ENCODE measurements at places on chromosomes 13 and 19.

DNA sequence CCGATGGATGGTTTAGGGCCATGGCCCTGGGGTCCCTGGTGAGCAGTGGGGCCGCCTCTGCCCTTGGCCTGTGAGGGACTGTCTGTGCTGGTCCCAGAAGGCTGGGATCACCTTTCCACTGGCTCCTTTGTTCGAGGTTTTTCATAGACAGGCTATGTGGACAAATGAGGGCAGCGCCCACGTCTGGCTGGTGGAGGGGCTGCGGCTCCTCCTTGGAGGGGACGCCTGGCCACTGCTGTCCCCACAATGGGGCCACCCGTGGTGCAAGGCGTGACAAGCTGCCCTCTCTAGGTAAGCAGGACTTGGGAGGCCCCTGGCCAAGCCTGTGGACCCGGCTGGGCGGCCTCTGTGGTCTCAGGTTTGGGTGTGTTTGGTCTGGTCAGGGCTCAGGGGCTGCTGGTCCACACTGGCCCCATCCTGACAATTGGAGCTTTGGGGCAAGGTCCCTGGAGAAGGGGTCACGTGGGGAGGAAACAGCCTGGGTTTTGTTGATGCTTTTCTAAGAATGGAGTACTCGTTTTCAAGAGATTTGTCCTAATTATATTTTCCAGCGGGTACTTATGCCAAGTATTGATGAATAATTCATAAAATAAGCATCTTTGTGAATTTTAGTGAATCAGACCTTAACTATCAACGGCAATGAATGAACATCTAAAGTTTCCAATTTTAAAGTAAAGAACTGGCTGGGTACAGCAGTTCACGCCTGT, 33.3 kb downstream of the MCF2L start:
- no peak for DNase-seq

- DNase-seq, result no peak
These were observed 7.6 kb downstream of the ERICH6B start for GRCh38 chr13:45607931-45608330.

DNA sequence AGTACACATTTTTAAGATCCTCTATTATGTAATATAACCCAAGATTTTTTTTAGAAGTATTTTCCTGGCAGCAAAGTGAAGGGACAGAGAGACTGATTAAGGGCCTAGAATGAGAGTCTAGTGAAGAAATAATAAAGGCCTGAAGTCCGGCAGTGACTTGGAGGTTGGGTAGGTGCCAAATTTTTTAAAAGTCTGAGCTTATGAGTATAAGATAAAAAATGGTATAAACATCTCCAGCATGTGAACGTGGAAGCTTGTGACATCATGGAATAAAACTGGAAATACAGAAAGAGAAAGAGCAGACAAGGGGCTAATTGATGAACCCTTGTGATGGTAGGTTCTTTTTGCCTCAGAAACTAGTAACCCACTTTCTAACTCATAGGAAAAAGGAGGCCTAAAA, 174.6 kb downstream of the SUCLA2 start:
- DNase-seq, result no peak

GRCh38 chr13:24128962-24129361, 31.6 kb upstream of the SPATA13 start:
- DNase-seq, result no peak

DNA sequence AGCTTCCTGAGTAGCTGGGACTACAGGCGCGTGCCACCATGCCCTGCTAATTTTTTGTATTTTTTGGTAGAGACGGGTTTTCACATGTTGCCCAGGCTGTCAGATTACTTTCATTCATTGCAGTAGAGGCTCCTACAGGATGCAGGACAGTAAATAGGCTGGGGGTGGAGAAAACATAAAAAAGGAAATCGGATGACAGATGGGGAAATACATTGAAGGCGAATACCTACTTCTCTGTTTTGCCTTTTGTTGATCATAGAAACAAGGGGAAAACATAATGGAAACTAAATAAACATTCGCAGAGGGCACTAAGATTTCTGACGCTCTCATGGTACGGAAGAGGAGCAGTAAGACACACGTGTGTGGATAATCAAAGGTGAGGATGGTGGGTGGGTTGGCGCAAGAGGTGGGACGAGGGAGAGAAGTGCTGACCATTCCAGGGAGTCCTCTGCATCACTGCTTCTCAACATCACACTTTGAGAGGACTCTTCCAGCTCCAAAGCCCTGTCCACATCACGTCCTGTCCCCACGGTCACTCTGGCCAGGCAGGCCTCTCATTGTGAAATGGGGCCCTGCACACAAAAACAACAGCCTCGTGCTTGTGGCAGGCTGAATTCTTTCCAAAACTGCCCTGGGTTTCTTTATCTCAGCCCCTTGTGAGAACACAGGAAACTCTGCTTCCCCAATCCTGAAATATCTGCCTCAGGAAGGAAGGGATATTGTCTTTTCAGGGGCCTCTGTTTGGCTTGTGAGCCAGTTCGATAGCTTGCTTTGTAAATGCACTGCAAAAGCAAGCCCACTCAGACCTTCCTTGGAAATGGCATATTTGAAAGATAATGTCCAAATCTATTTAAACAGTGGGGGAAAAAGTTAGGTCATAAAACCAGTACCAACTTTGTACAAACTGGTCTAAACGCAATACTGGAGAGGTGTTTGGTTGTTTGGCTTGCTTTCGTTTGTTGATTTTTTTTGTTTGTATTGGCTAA, 188.5 kb downstream of the FOXO1 start:
- no peak for DNase-seq

DNA sequence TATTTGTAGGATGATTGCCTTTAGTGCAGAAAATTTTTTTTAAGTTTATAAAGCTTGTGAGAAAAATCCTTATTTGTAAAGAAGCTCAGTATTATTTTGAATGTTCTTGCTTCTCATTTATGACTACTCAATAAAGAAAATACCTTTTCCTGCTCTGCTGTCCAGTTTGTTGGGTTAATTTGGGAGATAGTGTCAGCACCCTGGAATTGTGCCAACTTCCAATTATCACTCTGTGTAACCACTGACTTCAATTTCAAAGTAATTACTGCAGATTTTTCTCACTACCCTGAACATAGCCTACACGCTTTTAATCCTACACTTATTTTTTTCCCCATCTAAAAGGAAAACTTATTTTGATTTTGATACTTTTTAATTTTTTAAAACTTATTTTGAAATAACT, 93.1 kb downstream of the GGACT start:
- no peak for DNase-seq

Measured in CD4-positive, alpha-beta T cell treated with Interleukin-17A for 1 hour (primary cell).